Natural killer cell treated with Interleukin-12 subunit alpha and Interleukin-12 subunit beta and Interleukin-15 and Interleukin-18, amount 100 ng/mL, for 72 hours (primary cell): ENCODE measurements at places on chromosomes 5 and 9. TPM values are rescaled to one million over a fixed set of nuclear protein-coding genes. Genes with fewer than 3 reads are reported as not detected.
A peak's percentile ranks its signal among the peaks of the same experiment; 100 is the strongest.

- H3K27ac ChIP-seq = no peak overlapping the region
- DNase-seq = no peak
- H3K27me3 ChIP-seq = no peaks in the 10 kb centered on the region
- H3K4me3 ChIP-seq = no peak overlapping the region
- H3K4me1 ChIP-seq = peaks cover 5% of the 10 kb centered on the region
These were observed 1.5 kb downstream of the GPR21 start for GRCh38 chr9:123034881-123035510.

DNA sequence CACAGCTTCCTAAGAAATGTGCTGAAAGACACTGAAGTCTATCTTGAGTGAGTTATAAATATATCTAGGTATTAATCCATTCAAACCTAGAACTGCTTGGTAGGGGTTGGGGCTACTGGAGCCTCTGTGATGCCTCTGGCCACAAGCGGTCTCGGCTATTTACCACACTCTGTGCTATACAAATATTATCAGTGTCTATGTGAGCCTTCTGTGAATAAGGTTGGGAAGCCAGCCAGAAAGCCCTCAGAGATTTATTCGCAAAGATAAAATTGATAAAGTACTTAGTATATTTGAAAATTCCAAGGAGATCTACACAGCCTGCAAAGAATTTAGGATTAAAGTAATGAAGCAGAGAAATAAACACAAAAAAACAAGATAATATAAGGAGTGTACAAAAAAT lies 41.4 kb downstream of the LIFR start:
- no peak overlapping the region for H3K4me3 ChIP-seq
- no peak for DNase-seq
- no peaks in the 10 kb centered on the region for H3K36me3 ChIP-seq
- H3K4me1 ChIP-seq = no peaks in the 10 kb centered on the region

- peak overlapping the region; percentile 91 for H3K4me3 ChIP-seq
- H3K27me3 ChIP-seq = no peaks in the 10 kb centered on the region
- peaks cover 7% of the 10 kb centered on the region for H3K36me3 ChIP-seq
- peaks cover 58% of the 10 kb centered on the region for H3K4me1 ChIP-seq
- DNase-seq = peak; percentile 92
These were observed 96.5 kb downstream of the GADD45G start for GRCh38 chr9:89701221-89701798.

Gene SLC6A19
- not detected for total RNA-seq

DNA sequence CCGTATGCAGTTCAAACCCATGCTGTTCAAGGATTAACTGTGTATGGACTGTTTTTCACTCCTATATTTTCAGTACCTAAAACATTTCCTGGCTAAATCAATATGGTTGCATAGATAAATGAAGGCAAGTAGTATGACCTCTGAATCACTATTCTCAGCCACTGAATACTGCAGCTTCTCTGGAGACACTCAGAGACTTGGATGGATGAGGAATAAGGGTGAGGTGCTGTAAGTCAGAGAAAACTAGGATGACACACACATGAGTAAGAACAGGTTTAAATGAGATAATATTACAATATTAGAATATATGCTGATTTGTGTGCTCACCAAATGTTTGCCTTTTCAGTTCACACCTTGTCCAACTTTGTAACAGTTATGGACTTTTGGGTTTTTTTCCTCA lies 26.0 kb upstream of the ANXA1 start:
- peaks cover 13% of the 10 kb centered on the region for H3K4me1 ChIP-seq
- H3K4me3 ChIP-seq = no peak overlapping the region
- DNase-seq = no peak
- H3K27me3 ChIP-seq = no peaks in the 10 kb centered on the region
- H3K27ac ChIP-seq = no peak overlapping the region

DNA sequence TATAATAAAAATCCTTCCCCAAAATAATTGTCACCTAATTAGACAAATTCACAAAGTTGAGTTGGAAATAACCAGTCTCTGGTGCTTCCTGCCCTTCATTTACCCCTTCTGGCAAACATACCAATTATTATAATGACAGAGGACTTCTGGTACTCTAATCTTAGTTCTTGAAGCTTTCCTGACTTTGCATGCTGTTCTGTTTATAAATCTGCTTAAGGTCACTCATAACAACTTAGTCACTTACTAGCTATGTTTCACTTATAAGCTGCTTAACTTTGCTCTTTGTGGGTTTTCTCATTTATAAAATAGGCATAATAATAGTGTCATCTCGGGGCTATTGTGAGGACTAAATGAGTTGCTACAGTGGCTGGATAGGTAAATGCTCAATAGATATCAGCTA lies 446.5 kb downstream of the EFNA5 start:
- no peaks in the 10 kb centered on the region for H3K4me1 ChIP-seq
- peaks cover 23% of the 10 kb centered on the region for H3K27me3 ChIP-seq
- no peak overlapping the region for H3K27ac ChIP-seq
- no peak overlapping the region for H3K4me3 ChIP-seq

DNA sequence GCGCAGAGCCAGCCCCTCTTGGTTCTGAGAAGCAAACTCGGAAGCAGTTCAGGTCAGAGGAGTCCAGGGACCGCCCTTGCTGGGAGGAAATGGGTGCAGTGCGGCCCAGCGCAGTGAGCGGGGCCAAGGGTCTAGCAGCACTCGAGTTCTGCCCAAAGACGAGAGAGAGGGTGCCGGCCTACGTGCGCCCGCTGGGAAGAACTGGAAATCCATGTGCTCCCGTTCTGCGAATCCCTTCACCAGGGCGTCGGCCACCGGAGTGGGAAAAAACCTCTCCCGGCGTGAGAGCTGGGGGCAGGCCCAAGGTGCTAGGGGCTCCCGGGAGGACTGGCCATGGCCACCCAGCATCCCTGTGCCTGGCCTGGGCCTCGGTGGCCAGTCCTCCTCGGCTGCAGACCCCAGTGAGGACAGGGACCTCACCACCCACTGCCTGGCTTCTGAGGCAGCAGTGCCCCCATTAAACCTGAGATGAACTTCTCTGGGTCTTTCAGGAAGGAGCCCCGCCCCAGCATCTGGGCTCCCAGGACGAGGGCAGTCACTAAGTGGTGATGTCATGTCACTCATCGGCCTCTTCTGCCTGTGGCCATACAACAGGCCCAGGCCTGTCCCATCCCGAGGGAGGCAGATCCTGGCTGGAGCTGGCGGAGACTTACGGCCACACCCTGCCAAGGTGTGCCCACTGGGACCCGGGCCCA lies 10.6 kb downstream of the TMEM250 start:
- H3K27ac ChIP-seq = peak overlapping the region; percentile 97
- peak overlapping the region; percentile 86 for H3K4me3 ChIP-seq
- DNase-seq = no peak
- H3K4me1 ChIP-seq = peaks cover 46% of the 10 kb centered on the region
- no peaks in the 10 kb centered on the region for H3K27me3 ChIP-seq
- H3K36me3 ChIP-seq = no peaks in the 10 kb centered on the region

Gene NUTM2G
- not detected for total RNA-seq

GRCh38 chr9:134959126-134959970 lies 41.6 kb upstream of the FCN1 start:
- no peaks in the 10 kb centered on the region for H3K27me3 ChIP-seq
- no peak overlapping the region for H3K4me3 ChIP-seq
- no peaks in the 10 kb centered on the region for H3K36me3 ChIP-seq
- H3K4me1 ChIP-seq = no peaks in the 10 kb centered on the region
- DNase-seq = peak; percentile 50

- no peak for DNase-seq
- H3K4me1 ChIP-seq = peaks cover 8% of the 10 kb centered on the region
- H3K4me3 ChIP-seq = peak overlapping the region; percentile 5
- H3K27ac ChIP-seq = peak overlapping the region; percentile 40
These were observed 266.6 kb upstream of the GAS1 start for GRCh38 chr9:87213948-87214347.

DNA sequence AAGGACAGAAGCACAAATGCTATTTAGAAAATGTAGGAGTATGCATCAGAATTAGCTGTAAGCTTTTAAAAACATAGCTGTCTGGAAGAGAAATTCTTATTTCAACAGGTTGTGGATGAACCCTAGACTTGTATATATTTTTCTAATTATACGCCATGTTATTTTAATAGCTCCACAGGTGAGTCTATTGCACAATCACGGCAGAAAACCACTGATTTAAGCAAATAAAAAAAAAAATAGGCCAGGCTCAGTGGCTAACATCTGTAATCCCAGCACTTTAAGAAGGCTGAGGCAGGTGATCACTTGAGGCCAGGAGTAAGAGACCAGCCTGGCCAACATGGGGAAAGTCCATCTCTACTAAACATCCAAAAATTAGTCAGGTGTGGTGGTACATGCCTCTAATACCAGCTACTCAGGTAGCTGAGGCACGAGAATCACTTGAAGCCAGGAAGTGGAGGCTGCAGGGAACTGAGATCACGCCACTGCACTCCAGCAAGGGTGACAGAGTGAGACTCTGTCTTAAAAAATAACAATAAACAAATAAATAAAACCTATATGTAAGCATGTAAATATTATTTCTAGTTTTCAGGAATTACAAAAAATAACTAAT lies 11.7 kb downstream of the TRIM23 start:
- H3K4me1 ChIP-seq = peaks cover 5% of the 10 kb centered on the region
- no peak for DNase-seq
- H3K4me3 ChIP-seq = no peak overlapping the region
- no peak overlapping the region for H3K27ac ChIP-seq
- H3K36me3 ChIP-seq = peaks cover 31% of the 10 kb centered on the region
- no peaks in the 10 kb centered on the region for H3K27me3 ChIP-seq

Gene BTF3
- 426 TPM for total RNA-seq

DNA sequence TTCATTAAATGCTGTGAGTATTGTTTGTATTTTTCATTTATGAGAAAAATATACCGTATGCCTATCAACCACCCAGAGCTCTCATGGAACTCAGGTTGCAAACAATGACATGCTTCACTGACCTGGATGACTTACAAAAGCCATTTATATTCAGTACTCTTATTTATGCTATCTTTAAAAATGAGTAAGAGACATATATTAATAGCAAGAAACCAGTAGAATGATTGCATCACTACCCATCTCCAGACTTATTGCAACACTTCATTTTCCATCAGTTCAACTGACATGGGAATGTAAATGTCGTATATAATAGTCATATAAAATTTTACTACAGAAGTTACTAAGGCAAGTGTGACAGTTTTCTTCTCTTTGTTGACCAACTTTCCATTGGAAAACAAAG lies 69.1 kb downstream of the OTP start:
- no peak overlapping the region for H3K27ac ChIP-seq
- no peaks in the 10 kb centered on the region for H3K36me3 ChIP-seq
- no peak overlapping the region for H3K4me3 ChIP-seq
- peaks cover 26% of the 10 kb centered on the region for H3K27me3 ChIP-seq
- H3K4me1 ChIP-seq = no peaks in the 10 kb centered on the region
- DNase-seq = no peak
